ENCODE measurements at places on chromosomes 16 and 17. TPM values are rescaled to one million over a fixed set of nuclear protein-coding genes. Genes with fewer than 3 reads are reported as not detected.

BCAR1 gene
- 52.8 TPM for total RNA-seq

ABCA6 gene
- total RNA-seq = 7.9 TPM

GH1 gene
- total RNA-seq = not detected

OTOP2 gene
- total RNA-seq = not detected

MYO15A gene
- total RNA-seq = 0.50 TPM

RPGRIP1L gene
- total RNA-seq = 17.4 TPM

ABCC11 gene
- 0.11 TPM for total RNA-seq

CD300H gene
- not detected for total RNA-seq

KRT39 gene
- 0.11 TPM for total RNA-seq

Data from uterine smooth muscle cell (primary cell).